SJSA1 (cell line): ENCODE measurements at places on chromosomes 7 and 10. TPM values are rescaled to one million over a fixed set of nuclear protein-coding genes. Genes with fewer than 3 reads are reported as not detected.

Gene PRSS37
- total RNA-seq, result not detected in 2 replicates

Gene PON2
- 93.8 and 136 TPM in 2 replicates for total RNA-seq

Gene SEC31B
- 1.8 and 2.2 TPM in 2 replicates for total RNA-seq

Gene ITGA8
- 8.7 and 11.8 TPM in 2 replicates for total RNA-seq

Gene GIMAP5
- not detected in 2 replicates for total RNA-seq

Gene MRC1
- total RNA-seq, result not detected in 2 replicates

Gene RNF32
- total RNA-seq, result 0.18 TPM in 1 of 2 replicates, not detected in the other

Gene SLC13A4
- not detected in 2 replicates for total RNA-seq

Gene TMEM229A
- not detected in 2 replicates for total RNA-seq

Gene NRF1
- total RNA-seq, result 6.7 and 20.9 TPM in 2 replicates

Gene PPP1R17
- not detected in 2 replicates for total RNA-seq

Gene ANLN
- 298 and 397 TPM in 2 replicates for total RNA-seq

Gene CALN1
- total RNA-seq, result not detected in 2 replicates

Gene ANKRD30A
- total RNA-seq, result not detected in 2 replicates

Gene TRIM73
- 0.39 and 0.75 TPM in 2 replicates for total RNA-seq

Gene H2BK1
- total RNA-seq, result not detected in 2 replicates
